IPS DF 6.9 (cell line): ENCODE measurements at places on chromosomes 1 and 21.

DNA sequence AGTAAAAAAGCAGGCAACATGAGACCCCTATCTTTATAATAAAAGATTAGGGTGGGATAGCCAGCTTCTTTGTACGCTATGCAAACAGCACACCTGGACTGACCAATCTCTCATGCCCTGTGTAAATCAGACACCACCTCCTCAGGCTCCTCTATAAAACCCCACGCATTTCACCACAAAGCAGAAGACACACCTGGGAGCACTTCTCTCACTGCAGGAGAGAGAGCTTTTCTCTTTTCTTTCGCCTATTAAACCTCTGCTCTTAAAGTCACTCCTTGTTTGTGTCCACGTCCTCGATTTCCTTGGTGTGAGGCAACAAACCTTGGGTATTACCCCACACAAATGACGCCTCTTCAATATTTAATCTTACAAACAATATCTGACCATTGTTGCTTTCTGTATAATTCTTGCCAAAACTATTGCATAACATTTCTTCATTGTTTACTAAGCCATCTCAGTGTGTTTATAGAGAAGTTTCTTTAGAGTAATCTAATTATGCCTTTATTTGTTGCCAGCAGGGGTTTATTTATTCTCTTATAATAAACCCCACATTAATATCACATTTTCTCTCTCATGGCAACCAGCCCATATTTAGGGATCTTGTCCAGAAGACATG lies 31.6 kb upstream of the NUF2 start:
- no peak for DNase-seq

DNA sequence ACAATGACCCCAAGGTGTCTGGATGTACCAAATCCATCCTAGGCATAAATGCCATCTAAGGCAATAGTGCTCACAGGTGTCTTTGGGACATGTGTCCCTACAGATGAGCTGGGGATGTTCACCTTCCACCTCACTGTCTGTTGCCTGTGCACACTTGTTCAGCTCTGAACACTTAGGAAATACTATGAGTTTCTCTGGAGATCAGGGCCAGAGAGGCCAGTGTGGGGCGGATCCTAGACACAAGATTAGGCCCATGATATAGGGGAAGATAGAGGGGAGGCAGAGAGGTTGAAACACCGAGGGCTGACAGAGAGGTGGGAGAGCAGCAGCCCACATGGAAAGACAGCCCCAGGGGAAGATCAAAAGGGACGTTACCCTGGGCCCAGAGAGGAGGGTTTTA lies 25.6 kb downstream of the C1orf116 start:
- no peak for DNase-seq

- DNase-seq: no peak
Observed at GRCh38 chr1:11291049-11291448, 18.1 kb downstream of the UBIAD1 start.

DNA sequence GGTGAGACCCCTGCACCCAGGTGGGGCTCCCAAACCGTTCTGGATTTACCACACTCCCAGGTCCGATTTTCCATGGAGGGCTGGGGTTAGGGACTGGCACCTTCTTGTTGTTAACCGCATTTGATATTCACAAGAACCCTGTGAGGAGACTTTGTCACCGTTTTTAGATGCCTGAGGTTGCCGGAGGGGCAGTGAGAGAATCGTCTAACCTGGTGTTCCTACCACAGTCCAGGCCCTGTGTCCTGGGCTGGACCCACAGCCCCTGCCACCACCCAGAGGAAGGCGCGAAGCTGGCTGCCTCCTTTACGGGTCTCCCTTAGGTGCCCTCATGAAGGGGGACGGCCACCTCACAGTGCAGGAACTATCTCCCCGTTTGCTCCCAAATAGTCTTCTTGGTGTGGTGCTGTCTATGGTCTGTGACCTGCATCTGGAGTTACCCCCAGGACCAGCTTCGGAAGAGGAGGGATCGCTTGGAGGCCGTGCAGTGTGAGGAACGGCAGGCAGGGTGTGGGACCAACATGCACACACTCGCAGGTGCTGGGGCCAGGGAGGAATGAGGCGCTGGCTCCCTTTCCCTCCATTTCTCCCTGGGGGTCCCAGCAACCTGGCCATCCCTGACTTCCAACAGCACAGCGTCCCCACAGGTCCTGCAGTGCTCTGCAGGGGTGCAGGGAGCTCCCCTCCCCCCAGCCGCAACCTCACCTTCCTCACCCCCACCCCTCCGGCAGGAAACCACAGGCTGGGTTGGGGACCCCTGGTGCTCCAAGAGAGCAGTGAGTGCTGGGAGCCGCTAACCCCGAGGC lies 7.0 kb downstream of the SIM2 start:
- DNase-seq: no peak

- DNase-seq: no peak
Observed at GRCh38 chr21:32162727-32163320, 116.0 kb downstream of the MIS18A start.

GRCh38 chr21:46005081-46005480 lies 23.5 kb downstream of the COL6A1 start:
- no peak for DNase-seq

DNA sequence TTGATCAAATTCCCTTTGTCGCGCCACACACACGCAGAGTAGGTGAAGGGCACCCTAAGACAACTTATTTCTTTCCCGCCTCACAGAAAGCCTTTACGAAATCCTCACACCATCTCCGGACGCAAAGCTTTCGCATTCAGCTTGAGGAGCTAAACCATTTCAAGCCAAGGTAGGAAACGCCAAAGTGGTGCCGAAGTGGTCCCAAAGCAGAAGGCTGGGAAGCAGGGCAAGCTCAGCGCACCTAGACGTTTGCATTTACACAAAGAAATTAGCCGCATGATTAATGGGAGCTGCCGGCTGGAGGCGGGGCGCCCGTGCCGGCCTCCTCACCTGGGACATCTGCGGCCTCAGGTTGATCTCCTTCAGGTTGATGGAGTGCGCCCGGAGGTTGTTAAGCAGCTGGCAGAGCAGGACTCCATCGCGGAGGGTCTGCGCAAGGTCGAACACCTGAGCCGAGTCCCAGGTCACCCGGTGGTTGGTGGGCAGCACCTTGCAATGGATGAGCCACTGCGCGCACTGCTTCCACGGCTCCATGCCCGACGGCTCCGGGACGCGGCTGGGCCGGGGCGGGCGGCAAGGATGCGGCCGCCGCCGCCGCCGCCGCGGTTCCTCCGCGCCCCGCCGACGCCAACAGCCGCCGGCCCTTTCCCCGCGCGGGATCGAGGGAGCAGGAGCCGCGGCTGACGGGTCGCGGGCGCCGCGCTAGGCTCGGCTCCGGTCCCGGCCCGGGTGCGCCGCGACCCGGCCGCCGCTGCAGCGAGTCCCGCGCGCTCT lies 457 bp downstream of the VAV3 start:
- no peak for DNase-seq

GRCh38 chr1:226627050-226627755 lies 78.6 kb downstream of the STUM start:
- DNase-seq: no peak

- peak; percentile 41 for DNase-seq
Observed at GRCh38 chr21:30072496-30072895, 94.1 kb downstream of the CLDN17 start.
